Omental fat pad (tissue), 4 donors: ENCODE measurements at places on chromosomes 16 and 17. TPM values are rescaled to one million over a fixed set of nuclear protein-coding genes. Genes with fewer than 3 reads are reported as not detected.

The CA5A gene
- total RNA-seq, result not detected

The IGSF6 gene
- 9.8 TPM for total RNA-seq

The ZPBP2 gene
- not detected for total RNA-seq

The CACNG1 gene
- not detected for total RNA-seq

The SGCA gene
- total RNA-seq, result 2.6 TPM

The OTOP3 gene
- total RNA-seq, result not detected

The TIMP2 gene
- total RNA-seq, result 144 TPM

The GNG13 gene
- not detected for total RNA-seq

The PTX4 gene
- total RNA-seq, result not detected

The ANKS4B gene
- not detected for total RNA-seq

The SEC14L5 gene
- 0.12 TPM for total RNA-seq

The TNS4 gene
- 1.8 TPM for total RNA-seq

The TSPOAP1 gene
- total RNA-seq, result 3.6 TPM

The SREBF1 gene
- total RNA-seq, result 118 TPM

The MATCAP1 gene
- 14.7 TPM for total RNA-seq
